ENCODE measurements at places on chromosomes 11 and 22. TPM values are rescaled to one million over a fixed set of nuclear protein-coding genes. Genes with fewer than 3 reads are reported as not detected.

Gene P2RX6
- 1.6 TPM for total RNA-seq

Gene IFT27
- total RNA-seq, result 19.1 TPM

Gene LPXN
- 93.8 TPM for total RNA-seq

Gene SYCE3
- not detected for total RNA-seq

- no peak for DNase-seq
These were observed 12.0 kb downstream of the STIM1 start for GRCh38 chr11:3867209-3868091.

DNA sequence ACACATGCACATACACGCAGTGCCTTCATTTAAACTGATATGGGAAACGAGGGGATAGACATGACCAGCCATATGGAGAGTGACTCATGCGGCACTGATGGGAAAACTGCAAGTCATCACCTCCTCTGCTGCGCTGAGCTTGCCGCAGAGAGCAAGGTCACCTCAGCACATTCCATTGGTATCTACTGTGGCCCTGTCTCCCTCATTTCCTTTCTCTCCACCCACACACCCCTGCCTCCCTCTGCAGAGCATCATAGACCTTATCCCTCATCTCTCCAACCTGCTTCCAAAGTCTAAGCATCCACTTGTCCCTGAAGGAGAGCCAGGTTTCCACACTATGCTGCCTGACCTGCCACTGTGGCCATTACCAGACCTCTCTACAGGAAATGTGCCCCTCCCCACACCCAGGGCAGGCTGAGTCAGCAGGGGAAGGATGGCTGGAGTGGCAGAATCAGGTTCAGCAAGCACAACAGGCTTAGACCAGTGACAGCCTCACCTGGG, 116.9 kb upstream of the SNX19 start:
- DNase-seq, result no peak

DNA sequence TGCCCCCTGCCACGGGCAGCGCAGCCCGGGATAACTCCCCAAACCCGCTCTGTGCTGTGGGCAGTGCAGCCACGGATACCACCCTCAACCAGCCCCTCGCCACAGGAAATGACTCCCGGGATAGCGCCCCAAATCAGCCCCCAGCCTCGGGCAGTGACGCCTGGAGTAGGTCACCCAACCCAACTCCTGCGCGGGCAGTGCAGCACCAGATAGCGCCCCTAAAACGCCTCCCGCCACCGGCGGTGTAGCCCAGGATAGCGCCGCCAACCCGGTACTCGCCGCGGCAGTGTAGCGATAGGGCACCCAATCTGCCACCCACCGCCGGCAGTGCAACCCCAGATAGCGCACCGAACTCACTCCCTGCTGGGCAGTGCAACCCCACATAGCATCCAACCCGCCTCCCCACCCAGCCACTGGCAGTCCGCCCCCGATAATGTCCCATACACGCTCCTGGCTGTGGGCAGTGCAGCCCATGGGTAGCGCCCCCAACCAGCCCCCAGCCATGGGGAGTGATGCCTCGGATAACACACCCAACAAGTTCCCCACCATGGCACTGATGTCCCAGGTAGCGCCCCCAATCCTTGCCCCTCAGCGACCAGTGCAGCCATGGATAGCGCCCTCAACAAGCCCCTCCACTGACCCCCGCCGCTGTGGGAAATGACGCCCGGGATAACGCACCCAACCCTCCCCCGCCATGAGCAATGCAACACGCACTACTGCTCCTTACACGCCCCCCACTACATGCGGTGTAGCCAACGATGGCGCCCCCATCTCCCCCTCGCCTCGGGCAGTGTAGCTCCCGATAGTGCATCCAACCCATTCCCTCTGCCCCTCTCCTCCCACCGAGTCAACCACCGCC, 1.5 kb downstream of the RFPL2 start:
- DNase-seq, result no peak

GRCh38 chr11:75632962-75633361, 35.9 kb downstream of the MAP6 start:
- no peak for DNase-seq

DNA sequence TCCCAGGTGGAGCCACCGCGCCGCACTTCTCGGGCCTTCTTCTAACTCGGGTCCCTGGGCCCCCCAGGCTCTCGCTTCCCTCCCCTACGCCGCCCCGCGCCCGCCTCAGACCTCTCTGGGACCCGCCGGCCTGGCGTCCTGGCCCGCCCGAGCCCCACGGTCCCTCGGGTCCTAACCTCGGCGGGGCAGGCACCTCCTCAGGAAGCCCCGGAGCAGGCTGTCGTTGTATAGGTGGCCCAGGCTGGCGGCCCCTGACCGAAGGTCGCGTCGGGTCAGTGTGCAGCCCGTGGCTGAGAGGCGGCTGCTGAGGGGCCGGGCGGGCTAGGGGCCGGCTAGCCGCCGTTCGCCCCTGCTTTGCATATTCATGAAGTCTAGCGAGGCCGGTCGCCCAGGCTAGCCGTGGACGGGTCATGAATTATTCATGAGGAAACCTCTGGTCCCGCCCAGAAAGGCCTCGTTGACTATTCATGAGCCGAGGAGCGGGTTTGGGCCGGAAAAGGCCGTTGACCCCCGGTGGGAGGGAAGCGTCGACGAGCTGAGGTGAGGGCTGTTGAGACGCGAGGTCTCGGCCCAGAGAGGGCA, at the start of gene HORMAD2:
Gene HORMAD2 (plus strand): TSS at position 513 of the 582 bp plus-strand sequence. CDS start 13,489 bp downstream, outside the sequence.
- DNase-seq, result no peak

Data from T-cell (primary cell).